Kidney tubule cell (primary cell): ENCODE measurements at places on chromosomes 11 and 22.
A peak's percentile ranks its signal among the peaks of the same experiment; 100 is the strongest.

GRCh38 chr11:72758304-72758689 lies 6.1 kb upstream of the ARAP1 start:
- no peak for DNase-seq

DNA sequence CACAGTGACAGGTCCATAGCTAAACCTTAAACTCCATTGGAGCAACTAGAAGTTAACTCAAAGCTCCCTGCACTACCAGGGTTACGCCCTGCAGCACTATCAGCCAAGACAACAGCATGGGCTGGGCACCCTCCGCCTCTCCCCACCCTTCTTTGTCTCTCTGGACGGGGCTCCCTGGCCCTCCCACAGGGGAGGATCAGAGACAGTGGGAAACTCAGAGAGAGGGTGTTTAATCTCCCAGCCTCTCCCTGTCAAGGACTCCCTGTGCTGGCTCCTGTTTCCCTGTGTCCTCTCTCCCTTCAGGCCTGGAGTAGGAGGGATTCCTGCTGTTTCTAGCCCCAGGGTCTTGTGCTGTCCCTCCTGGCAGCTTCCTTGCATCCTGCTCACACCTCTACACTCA lies 56.9 kb upstream of the CSNK2A3 start:
- DNase-seq = no peak

- no peak for DNase-seq
Observed at GRCh38 chr11:44308923-44309477, 939 bp downstream of the ALX4 start.

DNA sequence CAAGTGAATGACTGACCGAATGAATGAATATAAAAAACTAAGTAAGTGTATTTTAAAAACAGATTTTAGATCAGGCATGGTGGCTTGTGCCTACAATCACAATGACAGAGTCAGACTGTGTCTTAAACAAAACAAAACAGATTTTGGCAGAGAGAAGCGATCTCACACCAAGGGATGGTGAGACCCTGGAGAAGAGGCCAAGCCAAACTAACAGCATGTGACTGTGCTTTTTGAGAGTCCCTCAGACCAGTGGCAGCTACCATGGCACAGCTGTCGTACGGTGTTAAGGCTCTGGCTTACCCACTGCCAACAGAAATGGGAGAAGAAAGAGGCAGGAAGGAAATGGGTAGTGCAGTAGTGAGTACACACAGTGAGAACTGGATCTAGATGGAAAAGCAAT lies 60.6 kb downstream of the SGSM3 start:
- DNase-seq = no peak

- peak; percentile 61 for DNase-seq
Observed at GRCh38 chr22:20494978-20495860, at the start of gene KLHL22. Gene KLHL22, minus strand, starts transcription at chr22:20495795. Its CDS starts 6,584 bp downstream, at chr22:20489211.

- no peak for DNase-seq
Observed at GRCh38 chr11:95295382-95296149, 64.6 kb upstream of the SESN3 start.

DNA sequence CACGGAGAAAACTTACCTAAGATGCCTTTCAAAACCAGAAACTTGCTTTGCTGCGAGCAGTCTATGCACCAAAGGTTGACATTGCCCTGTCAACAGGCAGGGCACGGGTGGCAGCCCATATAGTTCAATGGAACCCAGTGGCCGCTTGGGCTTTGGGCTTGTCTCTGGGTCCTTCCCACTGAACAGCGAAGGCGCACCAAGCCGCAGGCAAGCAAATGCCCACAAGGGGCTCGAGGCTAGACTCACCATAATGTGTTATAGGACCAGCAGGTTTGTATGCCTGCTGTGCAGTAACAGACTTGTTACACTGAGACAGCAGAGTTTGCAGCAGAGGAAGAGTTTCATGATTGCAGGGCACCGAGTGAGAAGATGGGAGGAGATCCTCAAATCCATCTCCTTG lies 20.3 kb downstream of the CLDN5 start:
- DNase-seq = no peak

DNA sequence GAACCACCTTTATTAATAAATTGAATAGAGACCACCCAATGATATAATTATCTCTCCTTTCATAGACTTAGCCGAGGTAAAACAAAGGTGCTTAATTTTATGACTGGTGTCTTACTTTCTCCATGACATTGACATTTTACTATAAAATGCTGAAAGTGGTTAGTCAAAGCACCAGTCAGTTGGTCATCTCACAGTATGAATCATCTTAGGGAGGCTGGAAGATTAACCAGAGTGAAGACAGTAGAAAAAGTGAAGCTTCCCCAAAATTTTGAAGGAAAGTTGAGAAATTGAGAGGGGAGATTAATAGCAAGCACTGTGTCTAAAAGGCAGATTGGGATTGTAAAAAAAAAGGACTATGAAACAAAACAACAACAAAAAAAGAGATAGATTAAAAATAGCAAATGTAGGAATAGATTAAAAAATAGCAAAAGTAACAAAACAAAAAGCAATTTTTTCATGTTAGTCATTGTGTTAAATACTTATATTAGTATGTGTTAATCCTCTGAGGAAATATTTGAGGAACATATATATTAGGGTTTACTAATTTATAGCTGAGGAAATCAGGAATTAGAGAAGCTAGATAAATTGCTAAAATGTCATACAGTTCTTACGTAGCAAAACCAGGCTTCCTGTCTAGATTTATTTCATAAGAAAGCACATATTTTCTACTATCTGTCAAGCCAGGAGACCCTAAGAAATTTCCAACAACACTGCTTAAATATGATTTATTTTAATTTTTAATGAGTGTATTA lies 557.3 kb upstream of the ANO5 start:
- DNase-seq = peak; percentile 54

DNA sequence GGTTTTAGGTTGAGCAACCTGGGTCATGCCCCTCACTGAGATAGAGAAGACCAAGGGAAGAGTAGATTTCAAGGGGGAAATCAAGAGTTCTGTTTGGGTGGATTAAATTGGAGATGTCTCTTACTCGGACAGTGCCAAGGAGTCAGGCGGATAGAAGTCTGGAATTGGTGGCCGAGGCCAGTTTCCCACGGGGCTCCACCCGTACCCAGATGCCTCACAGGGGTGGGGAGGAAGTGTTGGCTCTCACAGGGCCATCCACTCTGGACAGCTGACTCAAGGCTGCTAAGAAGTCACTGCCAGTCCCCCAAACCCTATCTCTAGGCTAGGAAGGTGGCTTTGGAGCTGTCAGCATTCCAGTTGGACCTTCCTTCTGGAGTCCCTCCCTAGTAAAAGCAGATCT lies 79.1 kb upstream of the TIMP3 start:
- no peak for DNase-seq

- no peak for DNase-seq
Observed at GRCh38 chr22:46031965-46032851, 55.2 kb upstream of the WNT7B start.

- DNase-seq = no peak
Observed at GRCh38 chr22:37990301-37990700, 5.9 kb upstream of the SOX10 start.

DNA sequence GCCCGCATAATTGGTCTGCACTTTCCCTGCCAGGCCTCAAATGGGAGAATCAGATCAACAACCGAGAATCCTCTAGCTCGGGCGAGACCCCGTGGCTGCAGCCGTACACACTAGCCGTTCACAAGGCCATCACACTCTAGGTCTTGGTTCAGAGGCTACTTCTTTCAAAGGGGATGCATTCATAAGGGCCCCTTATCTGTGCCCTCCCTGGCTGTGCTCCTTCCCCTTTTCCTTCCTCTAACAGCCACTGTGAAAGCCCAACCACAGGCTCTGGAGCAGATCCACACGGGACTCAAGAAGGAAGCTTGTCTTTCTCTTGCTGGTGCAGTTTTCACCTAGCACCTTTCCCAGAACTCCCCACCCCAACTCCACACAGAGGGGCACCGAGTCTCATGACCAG lies 24.5 kb downstream of the SMIM38 start:
- no peak for DNase-seq

GRCh38 chr11:117273550-117274289 lies 17.4 kb upstream of the BACE1-AS start:
- no peak for DNase-seq

DNA sequence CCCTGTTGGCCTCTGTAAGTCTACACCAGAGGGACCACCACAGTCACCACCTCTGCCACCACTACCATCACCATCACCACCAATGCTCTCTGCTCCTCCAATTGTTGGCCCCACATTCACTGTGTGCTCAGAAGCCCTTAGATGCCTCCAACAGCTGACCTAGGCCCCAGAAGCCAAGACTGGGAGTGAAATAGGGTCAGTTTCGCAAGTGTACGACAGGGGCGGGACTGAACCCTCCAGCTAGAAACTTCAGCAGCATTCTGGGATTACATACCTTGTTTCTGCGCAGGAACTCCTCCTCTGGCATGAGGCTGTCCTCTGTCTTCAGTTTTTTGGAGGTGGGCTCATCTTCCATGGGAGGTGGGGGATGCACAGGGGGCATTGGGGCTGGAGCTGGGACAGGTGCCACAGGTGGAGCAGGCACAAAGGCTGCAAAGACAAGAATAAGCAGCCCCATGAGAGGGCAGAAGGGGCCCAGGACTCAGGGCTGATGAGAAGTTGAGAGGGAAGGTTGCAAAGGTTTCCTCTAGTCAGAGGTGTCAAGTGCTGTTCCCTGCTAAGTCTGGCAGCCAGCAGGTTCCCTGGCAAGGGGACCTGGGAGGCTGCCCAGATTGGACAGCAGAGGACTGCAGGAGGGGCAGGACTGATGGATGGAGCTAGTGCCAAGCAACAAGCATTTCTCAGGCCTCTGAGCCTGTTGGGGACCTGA lies 10.2 kb upstream of the TBC1D10A start:
- no peak for DNase-seq

- no peak for DNase-seq
Observed at GRCh38 chr22:25546751-25547150, 17.7 kb upstream of the GRK3 start.

- no peak for DNase-seq
Observed at GRCh38 chr11:70252844-70253243, 17.6 kb upstream of the PPFIA1 start.

DNA sequence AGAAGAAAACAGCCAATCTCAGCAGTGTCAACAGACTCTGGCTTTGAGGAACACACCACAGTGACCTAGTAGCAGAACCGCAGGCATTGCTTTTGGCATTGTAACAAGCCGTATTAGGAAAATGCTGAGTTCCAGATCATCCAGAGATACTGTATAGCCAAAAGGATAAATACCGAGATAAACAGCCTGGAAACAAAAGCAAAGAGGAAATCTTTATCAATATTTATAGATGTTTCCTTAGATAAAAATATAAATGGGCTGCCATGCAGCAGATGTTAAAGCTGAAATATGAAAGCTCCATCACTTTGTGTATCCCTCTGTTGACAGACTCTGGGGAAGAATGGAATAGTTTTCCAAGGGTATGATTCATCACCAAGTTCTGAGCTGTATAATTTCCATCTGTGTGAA lies 98.9 kb upstream of the TP53AIP1 start:
- no peak for DNase-seq

DNA sequence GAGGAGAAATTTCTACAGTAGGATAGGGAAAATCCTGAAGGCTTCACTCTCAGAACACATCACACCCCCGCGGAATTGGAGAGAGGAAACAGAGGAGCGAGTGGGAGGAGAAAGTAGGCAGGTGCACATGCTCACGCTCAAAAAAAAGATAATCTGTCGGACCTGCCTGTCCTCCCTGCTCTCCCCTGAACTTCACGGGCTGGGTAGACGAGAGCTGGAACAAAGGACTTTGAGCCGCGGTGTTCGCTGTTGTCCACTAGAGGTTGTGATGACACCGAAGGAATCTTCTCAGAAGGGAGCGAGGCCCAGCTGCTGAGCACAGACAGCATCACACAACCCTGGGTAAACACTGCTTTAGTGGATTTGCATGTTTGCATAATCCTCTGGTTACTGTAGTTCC lies 5.0 kb downstream of the SEZ6L start:
- no peak for DNase-seq

- no peak for DNase-seq
Observed at GRCh38 chr11:18463439-18463838, 7.8 kb downstream of the LDHAL6A start.

DNA sequence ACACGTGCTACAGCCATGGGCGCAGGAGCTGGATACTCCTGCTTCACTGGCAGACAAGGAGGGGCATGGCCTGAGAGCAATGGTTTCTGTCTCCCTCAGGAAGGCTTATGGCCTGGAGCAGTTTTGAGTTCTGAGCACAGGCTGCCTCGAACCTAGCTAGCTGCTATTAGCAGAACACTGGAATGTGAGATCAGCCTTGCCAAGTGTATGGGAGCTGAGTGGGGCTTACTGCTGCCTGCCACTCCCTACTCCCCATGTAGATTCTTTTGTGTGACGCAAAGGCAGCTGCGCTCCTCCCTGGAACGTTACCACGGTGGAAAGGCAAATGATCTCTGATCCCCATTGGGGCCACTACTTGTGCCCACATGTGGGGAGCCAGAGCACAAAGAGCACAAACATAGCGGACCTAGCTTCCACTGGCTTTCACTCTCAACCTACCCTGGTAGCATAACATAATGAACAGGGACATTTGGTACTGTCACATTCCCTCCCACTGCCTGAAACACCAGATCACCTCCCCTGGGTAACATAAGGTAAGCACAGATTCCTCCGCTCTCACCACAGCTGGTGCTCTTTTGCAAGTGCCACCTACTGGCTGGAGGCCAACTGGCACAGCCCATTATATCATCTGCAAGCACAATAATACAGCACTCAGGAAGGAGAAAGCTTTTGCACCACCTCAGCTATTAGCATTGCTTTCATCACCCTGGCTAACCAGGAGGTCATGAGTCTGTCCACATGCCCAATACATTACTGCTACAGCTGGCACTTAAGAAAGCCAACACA lies 84.6 kb upstream of the GUCY1A2 start:
- DNase-seq = no peak

- no peak for DNase-seq
Observed at GRCh38 chr11:120625565-120625964, 114.0 kb downstream of the GRIK4 start.

GRCh38 chr11:121385688-121386087 lies 66.4 kb upstream of the SORL1 start:
- DNase-seq = no peak

DNA sequence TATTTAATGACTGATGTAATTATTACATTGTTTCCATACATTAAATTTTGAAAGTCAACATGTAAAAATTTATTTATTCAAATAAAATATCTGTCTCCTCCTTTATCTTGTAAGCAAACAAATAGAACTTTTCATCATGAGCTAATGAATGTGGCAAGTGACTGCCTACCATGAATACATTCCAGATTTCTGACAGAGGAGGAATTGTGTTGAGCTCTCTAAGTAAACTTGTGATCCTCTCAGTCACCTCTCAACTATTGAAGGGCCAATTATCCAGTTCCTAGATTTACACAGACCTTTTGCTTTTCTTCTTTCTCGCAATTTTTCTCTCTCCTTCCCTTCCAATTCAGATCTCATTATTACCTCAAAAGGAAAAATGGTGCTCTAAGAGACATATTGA lies 21.5 kb downstream of the PRRG4 start:
- DNase-seq = no peak
